ENCODE measurements at places on chromosomes 13 and 19.

- no peak for DNase-seq
These were observed 115.8 kb downstream of the TRPC4 start for GRCh38 chr13:37753776-37754175.

GRCh38 chr13:25946321-25946720 lies 105.5 kb downstream of the SHISA2 start:
- no peak for DNase-seq

DNA sequence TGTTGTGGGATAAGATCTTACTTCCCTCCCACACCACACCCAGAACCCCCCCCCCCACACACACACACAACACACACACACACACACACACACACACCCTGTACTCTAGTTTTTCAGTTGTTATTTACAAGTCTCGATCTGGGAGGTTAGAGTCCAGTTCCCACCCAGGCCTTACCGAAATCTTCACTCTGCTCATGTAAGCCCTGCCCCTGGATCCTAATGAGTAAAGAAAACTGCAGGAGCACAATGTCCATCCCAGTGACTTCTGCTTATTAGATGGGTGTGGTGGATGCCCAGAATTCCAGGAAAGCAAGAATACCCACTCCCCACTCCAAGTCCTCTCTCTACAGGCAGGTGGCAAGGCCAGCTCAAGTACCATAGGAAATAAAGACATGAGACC lies 23.0 kb downstream of the STARD13 start:
- DNase-seq, result no peak

DNA sequence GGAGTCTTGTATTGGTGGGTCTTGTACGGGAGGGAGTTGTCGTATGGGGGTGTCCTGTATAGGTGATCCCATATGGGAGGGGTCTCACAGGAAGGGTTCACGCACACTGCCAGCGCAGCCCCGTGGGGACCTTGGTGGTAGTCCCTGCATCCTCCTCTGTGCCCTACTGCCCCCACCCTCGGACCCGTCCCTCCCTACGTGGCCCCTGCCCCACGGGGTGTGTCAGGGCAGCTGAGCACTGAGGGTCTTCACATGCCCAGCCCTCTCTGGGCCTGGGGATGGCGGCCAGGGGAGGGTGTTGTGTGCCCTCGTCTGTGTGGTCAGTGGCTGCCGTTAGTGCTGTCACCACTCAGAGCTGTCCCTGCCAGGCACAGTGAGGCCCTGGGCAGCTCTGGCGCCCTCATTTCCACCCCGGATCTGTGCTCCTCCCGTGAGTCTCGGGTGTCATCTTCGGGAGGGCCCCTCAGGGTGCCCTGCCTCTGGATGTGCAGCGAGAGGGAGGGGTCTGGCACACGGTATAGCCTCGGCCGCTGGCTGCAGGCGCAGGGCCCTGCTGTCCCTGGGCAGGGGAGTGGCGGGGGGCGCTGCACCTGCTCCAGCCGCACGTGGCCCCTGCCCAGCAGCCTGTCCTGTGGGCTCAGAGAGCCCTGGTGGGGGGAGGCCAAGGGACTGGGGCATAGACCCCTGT lies 16.0 kb upstream of the GNA15 start:
- no peak for DNase-seq

DNA sequence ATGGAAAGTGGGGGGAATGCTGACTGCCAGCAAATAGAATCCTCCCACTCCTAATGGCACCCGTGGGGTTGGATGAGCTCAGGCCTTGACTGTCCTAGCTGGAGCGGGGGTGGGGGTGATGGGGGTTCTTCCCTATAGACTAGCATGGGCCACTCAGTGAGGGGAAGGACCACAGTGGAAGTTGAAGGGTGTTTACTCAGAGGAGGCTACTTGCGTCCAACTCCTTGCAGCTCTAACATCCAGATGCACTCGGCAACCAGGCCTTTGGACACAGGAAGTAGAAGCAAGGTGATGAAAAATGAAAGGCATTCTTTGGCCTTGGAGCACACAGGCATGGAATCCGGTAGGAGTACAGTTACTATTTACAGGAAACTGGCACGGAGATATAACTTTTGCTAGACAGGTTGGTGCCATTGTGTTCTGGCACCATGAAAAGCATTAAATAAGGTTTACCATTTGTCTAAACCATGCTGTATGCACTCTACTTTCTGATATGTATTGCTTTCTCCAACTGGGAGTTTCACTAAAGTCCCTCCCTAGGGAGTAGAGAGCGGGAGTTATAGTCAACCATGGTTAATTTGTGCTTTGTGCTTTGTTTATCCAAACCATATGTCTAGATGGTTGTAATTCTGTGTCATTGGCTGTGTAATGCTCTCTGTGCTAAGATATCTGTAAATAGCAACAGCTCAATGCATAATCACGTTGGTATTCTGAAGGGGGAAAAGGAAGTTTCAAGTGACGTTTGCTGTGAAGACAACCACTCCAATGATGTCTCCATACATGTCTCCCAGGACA lies 125.3 kb downstream of the TSHZ3 start:
- no peak for DNase-seq

GRCh38 chr13:97106323-97106722 lies 112.0 kb upstream of the OXGR1 start:
- no peak for DNase-seq

GRCh38 chr13:64723724-64724123 lies 2506.4 kb downstream of the PCDH9 start:
- DNase-seq, result no peak

DNA sequence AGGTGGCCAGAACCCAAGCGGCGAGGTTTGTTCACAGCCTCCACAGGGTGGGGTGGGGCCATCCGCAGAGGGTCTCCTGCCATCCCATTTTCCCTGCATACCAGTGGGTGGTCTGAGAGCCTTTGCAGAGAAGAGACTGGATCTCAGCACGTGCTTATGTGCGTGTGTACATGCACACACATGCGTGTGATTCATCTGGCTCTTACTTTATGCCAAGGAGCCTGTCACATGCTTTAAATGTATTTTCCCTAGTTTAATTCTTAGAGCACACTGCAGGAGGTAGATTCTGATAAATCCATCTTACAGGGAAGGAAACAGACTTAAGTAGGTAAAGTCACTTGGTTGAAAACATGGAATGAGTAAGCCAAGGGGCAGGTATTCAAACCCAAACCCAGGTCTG lies 47.1 kb downstream of the CAPN12 start:
- no peak for DNase-seq

DNA sequence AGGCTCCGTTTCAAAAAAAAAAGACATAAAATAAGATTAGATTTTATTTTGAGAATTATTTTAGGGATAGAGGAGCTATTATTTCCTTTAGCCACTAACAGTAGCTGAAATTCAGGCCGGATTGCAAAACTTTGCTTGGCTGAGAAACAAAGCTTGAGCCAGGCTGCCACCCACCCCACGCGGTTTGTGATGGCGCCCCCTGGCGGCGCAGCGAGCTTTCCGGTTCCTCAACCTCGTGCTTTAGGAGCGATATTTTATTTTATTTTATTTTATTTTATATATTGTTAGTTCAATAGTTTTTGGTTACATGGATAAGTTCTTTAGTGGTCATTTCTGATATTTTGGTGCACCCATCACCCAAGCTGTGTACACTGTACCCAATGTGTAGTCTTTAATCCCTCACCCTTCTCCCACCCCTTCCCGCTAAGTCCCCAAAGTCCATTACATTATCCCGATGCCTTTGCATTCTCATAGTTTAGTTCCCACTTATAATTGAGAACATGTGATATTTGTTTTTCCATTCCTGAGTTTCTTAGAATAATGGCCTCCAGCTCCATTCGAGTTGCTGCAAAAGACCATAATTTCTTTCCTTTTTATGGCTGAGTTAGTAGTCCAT lies 19.8 kb upstream of the CEACAM4 start:
- peak; percentile 19 for DNase-seq

- DNase-seq, result no peak
These were observed 233.9 kb downstream of the RGCC start for GRCh38 chr13:41691274-41691673.

GRCh38 chr19:489418-490196 lies 6.7 kb upstream of the MADCAM1 start:
- DNase-seq, result no peak

DNA sequence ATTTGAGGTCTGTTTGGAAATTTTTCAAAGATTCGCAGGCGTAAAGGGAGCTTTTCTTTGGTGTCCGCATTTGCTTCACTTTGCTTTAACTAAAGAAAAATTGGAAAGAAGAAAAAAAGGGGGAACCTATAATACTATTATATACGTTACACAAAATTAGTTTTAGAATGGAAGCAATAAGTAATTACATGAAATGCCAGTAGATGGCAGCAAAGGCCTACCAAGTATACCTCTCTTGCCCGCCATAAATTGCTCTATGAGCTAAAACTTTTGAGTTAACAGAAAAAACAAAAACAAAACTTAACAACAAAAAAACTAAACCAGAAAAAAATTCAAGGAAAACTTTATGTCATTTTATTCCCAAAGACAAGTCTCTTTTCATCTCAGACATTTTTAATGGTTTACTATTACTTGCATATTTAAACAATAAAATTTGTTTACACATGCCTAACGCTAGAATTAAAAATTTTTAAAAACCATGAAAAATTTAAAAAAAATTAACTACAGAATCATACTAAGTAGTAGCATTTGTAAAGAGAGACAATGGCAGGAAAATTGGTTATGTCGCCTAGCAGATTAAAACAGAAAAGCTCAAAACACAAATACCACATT lies 271.4 kb downstream of the NALCN start:
- DNase-seq, result no peak

DNA sequence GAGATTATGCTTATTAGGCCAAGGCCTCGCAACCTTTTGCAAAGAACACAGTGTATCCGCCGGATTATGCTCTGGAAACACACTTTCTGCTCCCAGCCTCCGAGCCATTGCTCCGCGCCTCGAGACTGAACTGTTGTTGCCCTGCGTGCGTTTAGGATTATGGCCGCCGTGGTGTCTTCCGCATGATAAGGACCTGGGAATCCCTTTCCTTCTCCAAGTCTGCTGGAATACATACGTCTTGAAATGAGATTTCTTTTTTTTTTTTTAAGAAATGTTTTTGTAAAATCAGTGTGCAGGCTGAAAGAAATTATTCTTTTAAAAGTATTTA lies 89.8 kb upstream of the SOX1 start:
- DNase-seq, result no peak

GRCh38 chr13:63409791-63410351 lies 1994.2 kb upstream of the PCDH20 start:
- DNase-seq, result no peak

- no peak for DNase-seq
These were observed 5.7 kb downstream of the R3HDM4 start for GRCh38 chr19:907183-907853.

DNA sequence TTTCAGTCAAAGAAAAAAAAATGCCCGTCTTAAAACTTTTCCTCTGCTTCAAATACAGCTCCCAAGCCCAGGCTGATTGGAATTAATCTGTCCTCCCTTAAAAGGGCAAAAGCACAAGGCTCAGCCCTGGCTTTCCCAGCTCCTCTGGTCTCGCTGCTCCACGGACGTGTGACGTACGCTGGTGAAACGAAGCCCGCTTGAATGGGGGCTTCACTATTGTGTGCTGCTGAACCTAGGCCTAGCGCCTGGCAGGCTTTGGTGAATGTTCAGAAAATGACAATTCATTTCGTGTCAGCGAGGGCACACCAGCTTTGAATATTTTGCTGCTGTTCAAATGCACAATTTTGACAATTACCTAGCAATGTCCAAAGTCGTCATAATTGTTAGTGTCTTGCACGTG lies 615 bp upstream of the ZNF135 start:
- no peak for DNase-seq

GRCh38 chr19:6682607-6683128 lies 12.7 kb upstream of the TNFSF14 start:
- no peak for DNase-seq

DNA sequence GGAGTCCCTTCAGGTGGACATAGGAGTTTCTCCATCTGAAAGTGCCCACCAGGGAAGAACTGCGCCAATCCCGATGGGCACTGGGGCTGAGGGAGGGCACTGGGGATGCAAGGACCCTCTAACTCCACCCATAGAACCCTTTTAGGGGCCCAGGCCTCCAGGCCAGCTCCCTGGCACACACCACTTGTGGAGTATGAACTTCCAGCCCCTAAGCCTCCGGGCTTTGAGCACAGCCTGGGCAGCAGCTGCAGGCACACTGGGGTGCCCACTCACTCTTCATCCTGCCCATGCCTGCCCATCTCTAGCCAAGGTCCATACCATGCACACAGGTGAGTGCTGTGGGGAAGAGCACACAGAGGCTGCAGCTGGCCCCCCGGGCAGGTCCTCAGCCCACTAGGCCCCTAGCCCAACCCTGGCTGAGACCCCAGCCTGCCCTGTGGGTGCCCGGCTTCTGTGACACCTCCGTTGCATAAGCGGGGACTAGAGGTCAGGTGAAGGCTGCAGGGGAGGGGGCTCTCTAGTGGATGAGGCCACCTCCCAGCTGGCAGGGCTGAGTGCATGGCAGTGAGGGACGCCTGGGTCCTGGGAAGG lies 14.6 kb upstream of the SLC7A10 start:
- DNase-seq, result no peak
